ENCODE measurements at places on chromosomes 2 and 18.

GRCh38 chr2:105301646-105302045 is 27.9 kb downstream of the TGFBRAP1 start:
- no peak for DNase-seq

- no peak for DNase-seq
Observed at GRCh38 chr2:199100326-199101110, 357.2 kb downstream of the SATB2 start.

GRCh38 chr2:39338502-39338901 is 94.7 kb upstream of the CDKL4 start:
- DNase-seq = no peak

GRCh38 chr2:67255933-67256615 is 141.1 kb upstream of the ETAA1 start:
- peak; percentile 9 for DNase-seq

GRCh38 chr2:132521341-132521740 is 104.7 kb downstream of the GPR39 start:
- DNase-seq = no peak

- no peak for DNase-seq
Observed at GRCh38 chr2:213010106-213010779, 141.2 kb downstream of the IKZF2 start.

GRCh38 chr2:104468846-104469245 is 385.1 kb upstream of the POU3F3 start:
- DNase-seq = no peak

GRCh38 chr2:160484859-160485520 is 8.6 kb downstream of the RBMS1 start:
- no peak for DNase-seq

- DNase-seq = no peak
Observed at GRCh38 chr2:113847144-113847543, 42.7 kb upstream of the ACTR3 start.

GRCh38 chr18:5868218-5868854 is 27.0 kb downstream of the TMEM200C start:
- peak; percentile 45 for DNase-seq

GRCh38 chr18:57433482-57433881 is 1.7 kb upstream of the ONECUT2 start:
- DNase-seq = no peak

- no peak for DNase-seq
Observed at GRCh38 chr18:23363865-23364570, 89.1 kb upstream of the RIOK3 start.

- no peak for DNase-seq
Observed at GRCh38 chr2:152594022-152594766, 123.1 kb downstream of the PRPF40A start.

- DNase-seq = peak; percentile 21
Observed at GRCh38 chr2:26274058-26274613, 29.4 kb downstream of the HADHB start.

- DNase-seq = no peak
Observed at GRCh38 chr2:177553176-177553884, 160.8 kb downstream of the AGPS start.

GRCh38 chr2:222545823-222546795 is 109.8 kb downstream of the FARSB start:
- no peak for DNase-seq

DNA sequence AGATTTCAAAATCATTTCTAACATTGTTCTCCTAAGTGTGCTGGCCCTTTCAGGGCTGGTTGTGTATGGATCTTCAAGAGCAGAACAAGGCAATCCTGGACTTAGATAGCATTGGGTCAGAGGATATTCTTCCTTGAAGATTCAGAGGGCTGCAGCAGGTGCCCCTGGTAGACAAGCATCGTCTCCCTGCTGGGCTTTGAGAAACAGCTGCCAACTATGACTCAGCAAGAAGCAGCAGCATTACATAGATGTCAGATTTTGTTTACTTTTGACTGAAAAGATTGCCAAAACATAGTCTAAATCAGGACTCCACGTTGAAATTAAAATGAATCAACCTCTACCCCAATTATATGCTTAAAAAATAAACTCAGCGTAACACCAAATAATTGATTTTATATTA is 618.8 kb downstream of the SOCS6 start:
- no peak for DNase-seq

DNA sequence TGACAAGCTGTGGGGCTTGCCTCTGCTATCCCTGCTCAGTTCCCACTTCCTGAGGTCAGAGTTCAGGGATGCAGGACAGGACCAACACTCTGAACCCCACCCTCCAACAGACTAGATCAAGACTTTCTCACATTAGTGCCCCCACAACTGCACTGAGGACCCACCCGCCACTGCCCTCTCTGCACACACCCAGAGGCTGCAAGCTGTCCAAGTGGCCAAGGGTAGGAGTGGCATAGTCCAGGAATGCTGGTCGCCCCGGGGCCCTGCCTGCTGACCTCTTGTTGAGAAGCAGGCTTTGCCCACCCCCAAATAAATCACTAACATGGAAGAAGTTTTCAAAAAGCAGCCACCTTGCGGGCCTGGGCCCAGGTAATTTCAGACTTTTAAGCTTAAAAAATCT is 5.5 kb upstream of the KIF1A start:
- DNase-seq = no peak

DNA sequence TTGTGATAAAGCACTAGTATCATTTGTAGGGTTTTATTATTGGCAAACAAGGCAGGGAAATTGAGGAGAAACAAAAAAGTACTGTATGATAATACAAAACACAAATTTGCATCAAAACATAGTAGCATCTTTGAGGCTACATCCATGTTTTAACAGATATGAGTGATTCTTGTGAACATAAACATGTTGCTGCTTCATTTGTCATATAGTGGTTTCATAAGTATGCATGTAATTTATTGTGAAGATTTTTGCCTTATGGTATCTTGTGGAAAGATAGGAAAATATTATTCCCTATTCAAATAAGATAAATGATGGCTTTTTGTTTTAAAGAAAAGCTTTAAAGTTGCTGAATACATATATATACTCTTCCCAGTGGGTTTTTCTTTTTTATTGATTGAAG is 60.3 kb downstream of the VRK2 start:
- no peak for DNase-seq

DNA sequence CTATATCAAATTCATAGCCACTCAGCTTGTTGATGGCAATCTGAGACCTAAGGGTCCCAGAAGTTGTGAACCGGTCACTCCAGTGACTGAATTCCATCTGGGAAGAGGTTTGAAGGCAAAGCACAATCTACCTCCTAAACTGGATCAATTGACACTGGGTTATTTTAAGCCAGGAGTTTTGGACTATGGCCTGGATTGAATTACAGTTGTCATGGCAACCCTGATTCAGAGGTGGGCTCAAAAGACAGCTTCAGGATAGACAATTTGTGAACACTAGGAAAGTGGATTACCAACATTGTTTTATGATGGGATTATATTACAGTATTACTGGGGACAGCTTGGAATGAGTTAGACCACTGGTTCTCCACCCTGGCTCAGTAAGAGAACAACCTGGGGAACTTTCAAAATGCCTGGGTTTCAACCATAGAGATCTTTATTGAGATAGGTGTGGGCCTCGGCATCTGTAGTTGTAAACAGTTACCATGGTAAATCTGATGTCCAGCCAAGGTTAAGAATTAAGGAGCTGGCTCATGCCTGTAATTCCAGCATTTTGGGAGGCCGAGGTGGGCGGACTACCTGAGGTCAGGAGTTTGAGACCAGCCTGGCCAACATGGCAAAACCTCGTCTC is 58.8 kb downstream of the MFSD6 start:
- DNase-seq = peak; percentile 22

GRCh38 chr2:96174251-96175144 is 29.3 kb upstream of the DUSP2 start:
- DNase-seq = peak; percentile 71

GRCh38 chr2:224847961-224848850 is 132.0 kb upstream of the CCDC195 start:
- peak; percentile 21 for DNase-seq

DNA sequence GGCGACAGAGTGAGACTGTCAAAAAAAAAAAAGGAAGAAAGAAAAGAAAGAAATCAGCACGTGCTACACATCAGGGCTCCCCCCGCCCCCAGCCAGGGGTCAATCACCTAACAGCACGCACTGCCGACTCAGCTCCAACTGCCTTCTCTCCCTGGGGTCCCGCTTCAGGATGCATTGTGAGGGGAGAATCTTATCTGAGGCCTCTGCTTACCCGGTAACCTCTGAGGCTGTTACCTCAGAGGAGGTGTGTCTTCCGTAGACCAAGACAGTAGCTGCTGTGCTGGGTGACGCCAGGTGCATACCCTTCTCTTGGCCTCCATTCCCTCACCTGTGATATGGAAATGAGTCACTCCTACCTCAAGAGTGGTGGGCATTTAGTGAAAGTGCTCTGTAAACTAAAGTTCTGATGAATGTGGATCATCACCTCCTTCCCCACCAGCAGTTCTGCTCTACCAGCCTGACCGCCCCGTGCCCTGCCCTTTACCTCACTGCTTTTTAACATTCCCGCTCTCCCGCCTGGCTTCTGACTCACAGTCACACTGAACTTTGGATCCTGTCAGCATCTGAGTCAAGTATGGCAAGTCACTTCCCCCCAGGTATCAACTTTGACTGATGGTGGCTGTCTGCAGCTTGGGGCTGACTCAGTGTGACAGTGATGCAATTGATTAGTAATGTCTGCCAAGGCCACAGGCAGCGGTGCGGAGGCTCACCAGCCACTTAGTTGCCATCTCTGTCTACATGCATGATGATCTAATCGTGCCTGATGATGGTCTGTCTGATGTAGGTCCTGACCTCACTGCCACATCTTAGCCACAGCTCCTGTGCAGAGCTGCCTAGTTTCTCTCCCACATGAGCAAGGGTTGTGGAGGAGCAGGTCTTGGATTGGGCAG is 20.1 kb downstream of the ARID5A start:
- no peak for DNase-seq

DNA sequence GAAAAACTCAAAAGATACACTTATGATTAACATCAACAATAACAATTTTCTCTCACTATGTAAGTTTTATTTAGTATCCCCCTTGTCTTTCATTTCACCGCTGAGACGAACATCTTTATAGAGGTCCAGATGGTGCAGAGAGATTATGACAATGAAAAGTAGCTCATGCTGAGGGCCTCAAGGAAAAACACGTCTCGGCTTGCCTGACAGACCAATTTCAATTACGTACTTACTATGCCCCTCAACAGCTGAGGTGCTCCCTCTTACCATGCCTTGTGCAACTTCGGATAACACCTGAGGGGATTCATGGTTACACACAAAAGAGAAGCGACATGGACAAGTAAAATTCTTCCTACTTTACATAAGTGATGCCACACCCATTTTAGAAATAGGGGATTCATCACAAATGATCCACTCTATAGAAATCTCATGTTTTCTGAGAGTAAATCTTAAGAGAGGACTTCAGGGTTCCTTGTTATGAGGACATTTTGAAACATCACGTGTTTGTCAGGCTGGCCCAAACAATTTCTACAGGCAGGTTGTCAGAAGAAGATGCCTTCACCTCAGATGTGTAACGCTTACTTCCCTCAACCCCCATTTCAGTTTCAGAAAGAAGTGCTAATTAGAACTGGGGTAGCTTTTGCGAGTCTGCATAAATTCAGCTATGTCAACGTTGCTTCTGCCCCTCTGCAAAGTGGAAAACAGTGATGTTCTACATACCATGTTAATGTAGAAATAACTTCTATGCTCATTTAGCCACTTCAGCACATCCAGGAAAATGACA is 191.4 kb downstream of the NRXN1 start:
- DNase-seq = peak; percentile 92
